ENCODE measurements at places on chromosomes 12 and 14. TPM values are rescaled to one million over a fixed set of nuclear protein-coding genes. Genes with fewer than 3 reads are reported as not detected.

The PRPH gene
- polyA plus RNA-seq: 5.0 TPM

The TEX22 gene
- 1.8 TPM for polyA plus RNA-seq

The PAWR gene
- polyA plus RNA-seq: 121 TPM

The CLEC2B gene
- 4.1 TPM for polyA plus RNA-seq

DNA sequence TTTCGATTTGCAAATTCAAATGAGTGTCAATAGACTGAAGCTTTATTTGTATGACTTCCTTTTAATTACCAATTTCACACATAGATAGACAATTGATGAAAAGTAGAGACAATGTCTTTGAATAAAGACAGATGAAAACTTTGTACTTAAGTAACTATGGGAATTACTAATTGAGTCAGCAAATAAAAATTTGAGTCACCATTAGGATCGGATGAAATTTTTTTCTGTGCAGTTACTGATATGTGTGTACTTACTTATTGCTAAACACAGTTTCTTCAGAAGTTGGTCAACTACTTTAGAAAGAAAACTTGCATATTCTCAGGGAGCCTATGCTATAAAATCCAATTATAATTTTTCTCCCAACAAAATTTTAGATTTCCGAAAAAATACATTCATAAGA, 224.9 kb upstream of the SLC16A7 start:
- no peak for DNase-seq

- DNase-seq: no peak
Measured at GRCh38 chr14:67944605-67945004, 125.0 kb downstream of the RAD51B start.

DNA sequence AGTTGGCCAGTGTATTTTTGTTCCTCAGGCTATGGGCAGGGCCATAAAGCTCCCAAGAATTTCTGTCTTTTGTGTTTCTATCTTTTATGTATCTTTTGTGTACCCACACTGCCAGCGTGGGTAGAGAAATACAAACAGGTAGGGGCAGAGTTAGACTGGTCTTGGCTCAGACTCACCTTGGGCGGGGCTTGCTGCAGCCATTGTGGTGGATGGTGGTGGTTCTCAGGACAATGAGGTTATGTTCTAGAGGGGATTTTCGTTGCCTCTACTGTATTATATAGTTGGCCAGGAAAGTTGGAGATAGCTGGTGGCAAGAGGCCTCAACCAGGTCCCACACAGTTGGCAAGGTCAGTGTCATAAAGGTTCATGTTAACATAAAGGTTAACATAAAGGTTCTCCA, 977.5 kb upstream of the LRFN5 start:
- DNase-seq: no peak

DNA sequence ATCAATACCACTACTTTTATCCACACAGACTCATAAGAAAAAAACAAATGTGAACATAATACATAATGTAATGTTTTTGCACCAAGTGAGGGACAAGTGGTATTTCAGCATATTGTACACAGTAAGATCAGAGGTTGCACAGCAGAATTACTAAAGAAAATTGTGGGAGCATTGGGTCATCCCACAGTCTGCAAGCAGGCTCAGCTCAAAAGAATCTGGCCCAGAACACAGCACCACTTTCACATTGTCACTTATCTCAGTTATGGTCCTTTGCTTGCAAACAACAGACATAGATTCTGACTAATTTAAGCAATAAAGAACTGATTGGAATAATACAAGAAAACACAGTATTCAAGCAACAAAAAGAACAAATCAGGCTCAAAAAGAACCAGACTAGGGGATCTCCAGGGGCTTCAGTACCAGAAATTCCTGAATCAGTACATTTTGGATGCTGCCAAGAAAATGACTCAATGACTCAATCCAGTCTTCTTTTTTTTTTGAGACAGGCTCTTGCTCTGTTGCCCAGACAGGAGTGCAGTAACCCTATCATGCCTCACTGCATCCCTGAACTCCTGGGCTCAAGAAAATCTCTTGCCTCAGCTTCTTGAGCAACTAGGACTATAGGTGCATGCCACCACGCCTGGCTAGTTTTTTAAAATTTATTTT, 42.9 kb upstream of the EEA1 start:
- DNase-seq: no peak

DNA sequence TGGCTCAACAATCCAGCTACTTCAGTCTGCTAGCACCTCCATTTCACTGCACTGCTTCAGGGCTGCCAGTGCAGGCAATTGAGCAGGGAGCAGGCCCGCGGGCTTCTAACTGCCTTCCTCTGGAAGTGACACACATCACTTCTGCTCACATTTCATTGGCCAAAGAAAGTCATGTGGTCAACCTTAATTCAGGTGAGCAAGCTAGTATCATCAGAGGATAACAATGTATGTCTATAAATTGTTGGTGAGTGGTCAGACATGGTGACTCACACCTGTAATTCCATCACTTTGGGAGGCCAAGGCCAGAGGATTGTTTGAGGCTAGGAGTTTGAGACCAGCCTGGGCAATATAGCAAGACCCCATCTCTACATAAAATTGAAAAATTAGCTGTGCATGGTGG, 22.3 kb upstream of the CHGA start:
- DNase-seq: no peak

- no peak for DNase-seq
Measured at GRCh38 chr12:130920723-130921381, 32.9 kb upstream of the ADGRD1 start.

GRCh38 chr14:54715811-54716210, 148.9 kb downstream of the SAMD4A start:
- DNase-seq: no peak

Measured in left renal pelvis (tissue), 4 donors.